ENCODE measurements at places on chromosomes 5 and 9.

DNA sequence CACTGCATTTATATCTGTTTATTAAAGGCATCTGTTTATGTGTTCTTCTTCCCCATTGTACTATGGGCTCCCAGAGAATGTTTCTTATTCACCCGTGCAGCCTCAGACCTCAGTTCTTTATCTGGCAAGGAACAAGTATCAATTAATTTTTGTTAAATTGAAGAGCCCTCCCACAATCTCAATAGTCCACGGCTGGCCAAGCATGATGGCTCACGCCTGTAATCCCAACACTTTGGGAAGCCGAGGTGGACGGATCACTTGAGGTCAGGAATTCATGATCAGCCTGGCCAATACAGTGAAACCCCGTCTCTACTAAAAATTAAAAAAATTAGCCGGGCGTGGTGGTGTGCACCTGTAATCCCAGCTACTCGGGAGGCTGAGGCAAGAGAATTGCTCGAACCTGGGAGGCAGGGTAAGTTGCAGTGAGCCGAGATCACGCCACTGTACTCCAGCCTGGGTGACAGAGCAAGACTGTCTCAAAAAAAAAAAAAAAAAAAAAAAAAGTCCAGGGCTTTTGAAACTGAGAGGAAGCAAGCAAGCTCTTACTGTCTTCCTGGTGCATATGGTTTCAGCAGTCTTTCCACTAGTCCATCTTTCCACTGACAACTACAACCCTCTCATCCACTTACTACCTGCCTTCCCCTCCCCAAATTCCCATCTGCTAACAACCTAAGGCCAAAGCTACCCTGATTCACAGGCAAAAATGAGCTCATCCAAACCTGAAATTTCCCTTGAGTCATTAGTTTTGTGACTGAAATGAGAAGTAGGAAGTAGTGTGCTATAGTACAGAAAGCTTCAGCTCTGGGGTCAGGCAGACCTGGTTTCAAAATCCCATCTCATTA lies 2.3 kb upstream of the HK3 start:
- no peak for DNase-seq

DNA sequence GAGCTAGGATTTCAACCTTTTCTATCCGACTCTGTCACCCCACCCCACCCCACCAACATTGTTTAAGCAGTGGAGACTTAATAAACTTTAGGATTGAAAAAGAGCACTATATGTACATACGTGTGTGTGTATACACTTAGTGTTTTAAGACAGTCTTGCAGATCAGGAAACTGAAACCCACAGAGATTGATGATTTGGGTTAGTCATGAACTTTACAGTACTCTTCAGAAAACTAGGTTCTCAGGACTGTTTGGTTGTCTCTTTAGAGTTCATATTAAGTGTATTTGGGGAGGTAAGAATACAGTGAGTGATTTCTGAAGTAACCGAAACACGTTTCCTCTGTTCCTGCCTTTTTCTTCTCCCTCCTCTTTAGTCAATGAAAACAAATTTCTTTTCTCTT lies 1043.1 kb downstream of the TLE1 start:
- no peak for DNase-seq

GRCh38 chr5:77229887-77230286 lies 19.4 kb downstream of the PDE8B start:
- no peak for DNase-seq

GRCh38 chr5:96626956-96627355 lies 35.2 kb upstream of the CAST start:
- no peak for DNase-seq

GRCh38 chr9:88923092-88923491 lies 68.2 kb upstream of the S1PR3 start:
- no peak for DNase-seq

- no peak for DNase-seq
Measured at GRCh38 chr9:105637787-105638395, 24.4 kb upstream of the TAL2 start.

GRCh38 chr9:107540164-107540561 lies 50.6 kb upstream of the KLF4 start:
- no peak for DNase-seq

GRCh38 chr5:163512526-163512925 lies 7.1 kb downstream of the MAT2B start:
- DNase-seq, result no peak
